ENCODE measurements at places on chromosomes 12 and 14.

DNA sequence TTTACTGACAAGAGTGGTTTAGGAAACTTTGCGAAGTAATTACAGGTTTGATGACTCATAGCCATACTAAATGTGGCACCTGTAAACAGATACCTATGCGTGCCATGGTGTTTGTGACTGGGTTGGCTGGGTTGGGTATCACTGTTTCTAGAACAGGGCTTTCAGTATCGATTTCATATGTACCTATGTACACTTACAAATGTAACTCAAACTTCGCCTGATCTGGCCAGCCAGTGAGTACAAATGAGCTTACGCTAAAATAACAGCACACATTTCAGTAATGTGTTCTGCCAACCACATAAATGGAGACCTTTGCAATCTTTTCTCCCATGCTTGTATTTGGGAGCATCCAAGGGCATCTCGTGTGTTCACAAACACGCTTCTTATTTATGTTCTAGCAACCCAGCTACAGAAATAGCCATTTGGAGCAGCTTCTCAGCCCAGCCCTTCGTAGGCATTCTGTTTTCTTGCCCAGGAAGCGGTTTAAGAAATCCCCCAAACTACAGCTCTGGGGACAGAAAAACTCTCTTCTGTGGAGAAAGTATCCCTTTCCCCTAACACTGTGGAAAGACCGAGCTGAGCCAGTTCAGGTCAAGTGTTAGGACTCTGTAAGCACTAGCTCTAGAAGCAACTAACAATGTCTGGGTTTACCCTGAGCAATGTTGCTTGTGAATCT, 42.3 kb upstream of the MDM1 start:
- DNase-seq = peak; percentile 24

- no peak for DNase-seq
Observed at GRCh38 chr12:11412731-11413130, 17.4 kb upstream of the PRB2 start.

DNA sequence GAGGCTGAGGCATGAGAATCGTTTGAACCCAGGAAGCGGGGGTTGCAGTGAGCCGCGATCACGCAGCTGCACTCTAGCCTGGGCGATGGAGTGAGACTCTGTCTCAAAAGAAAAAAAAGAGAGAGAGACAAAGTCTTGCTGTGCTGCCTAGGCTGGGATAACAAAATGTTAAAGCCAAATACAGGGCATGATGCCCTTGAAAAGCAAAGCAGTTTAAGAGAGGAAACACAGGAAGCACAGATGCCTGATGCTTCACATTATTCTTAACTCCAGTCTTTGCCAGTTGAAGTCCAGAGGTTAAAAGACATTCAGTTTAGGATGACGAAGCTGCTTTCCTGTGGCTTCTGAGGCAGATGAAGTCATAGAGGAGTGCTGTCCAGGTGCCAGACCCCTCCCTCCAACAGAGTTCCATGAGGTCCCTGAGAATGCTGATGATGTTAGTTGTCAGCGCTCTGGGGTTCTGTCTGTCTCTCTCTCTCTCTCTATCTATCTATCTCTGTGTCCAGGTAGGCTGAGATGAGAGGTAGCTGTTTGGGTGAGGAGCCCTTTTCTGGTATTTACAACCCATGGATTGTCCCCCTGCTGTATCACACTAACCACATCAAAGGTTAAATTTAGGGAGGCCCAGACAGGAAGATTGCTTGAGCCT, 4.9 kb upstream of the MRPL52 start:
- DNase-seq = peak; percentile 81

- no peak for DNase-seq
Observed at GRCh38 chr12:53738406-53739213, 11.4 kb upstream of the CALCOCO1 start.

DNA sequence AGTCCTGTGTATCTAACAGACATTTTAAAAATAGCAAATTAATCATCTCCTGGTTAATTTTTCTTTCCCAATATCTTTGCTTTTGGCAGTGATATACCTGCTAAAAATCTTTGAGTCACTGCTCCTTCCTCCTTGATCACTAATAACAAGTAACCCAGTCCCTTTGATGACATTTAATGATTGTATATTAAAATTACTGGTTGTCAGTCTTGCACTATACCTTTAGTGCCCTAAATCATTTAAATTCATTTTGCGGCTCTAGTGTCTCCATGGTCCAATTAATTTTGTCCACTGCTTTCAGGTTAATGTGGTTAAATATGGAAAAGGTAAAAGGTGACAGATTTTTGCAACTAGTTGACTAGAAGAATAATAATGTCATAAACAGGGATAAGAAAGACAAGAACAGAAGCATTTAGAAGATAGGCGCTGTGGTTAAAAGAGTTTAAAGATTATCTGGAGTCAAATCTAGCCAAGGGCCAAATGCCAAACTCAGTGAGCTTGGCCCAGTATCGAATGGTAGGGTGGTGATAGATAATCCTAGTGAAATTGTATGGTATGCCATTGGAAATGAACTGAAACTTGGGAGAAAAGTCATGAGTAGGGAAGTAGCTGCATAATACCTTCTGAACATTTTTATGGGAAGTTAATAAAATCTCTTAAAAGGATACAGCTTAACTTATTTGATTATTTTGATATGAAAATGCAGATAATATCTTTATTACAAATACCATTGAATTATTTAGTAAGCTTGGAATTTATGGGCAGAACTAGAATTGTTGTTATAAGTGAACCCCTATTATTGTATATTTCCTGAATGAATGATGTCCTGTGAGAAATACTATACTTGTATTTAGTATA, 115.0 kb downstream of the PCNX1 start:
- DNase-seq = no peak

DNA sequence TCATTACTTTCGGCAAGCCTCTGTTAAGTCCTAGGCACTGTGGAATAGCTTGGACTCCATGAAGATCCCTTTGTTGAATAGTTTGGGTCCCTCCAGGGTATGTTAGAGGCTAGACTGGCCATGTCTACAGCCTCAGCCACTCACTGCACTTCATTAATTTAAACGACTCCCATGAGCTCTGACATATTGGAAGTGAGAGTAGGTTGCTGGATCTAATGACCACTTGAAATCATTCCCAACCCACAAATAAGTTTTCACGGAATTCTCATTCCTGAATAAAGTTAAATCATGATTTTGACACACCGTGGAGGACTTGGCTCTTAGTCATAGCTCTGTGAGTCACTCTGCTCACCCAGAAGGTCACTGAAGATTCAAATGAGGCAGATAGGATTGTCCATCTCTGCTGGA, 21.4 kb upstream of the APPL2 start:
- peak; percentile 57 for DNase-seq

Measured in foreskin keratinocyte (primary cell).